Suppressor macrophage treated with lipopolysaccharide for 1 hour (primary cell): ENCODE measurements at places on chromosomes 1 and 21.
A peak's percentile ranks its signal among the peaks of the same experiment; 100 is the strongest.

- peak; percentile 27 for DNase-seq
Measured at GRCh38 chr1:1117469-1117831, 1.6 kb upstream of the C1orf159 start.

DNA sequence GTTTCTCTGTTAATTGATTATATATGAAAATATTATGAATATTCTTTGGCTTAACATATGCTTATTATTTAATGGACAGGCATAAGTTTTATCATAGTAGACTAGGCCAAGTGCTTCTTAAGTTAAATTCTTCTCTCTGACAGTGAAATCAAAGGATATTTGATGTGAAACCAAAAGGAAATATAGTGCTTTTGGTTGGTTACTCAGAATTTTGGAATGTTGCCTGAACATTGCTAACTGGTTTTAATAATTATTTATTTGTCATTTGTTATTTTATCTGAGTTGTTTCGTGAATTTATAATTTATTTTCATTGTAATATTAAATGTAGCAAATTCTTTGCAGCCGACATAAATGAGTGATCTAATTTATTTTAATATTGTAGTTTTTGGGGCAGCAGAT is 18.3 kb downstream of the HOOK1 start:
- no peak for DNase-seq

- DNase-seq, result peak; percentile 98
Measured at GRCh38 chr1:158149577-158150269, 31.0 kb upstream of the CD1D start.

- DNase-seq, result no peak
Measured at GRCh38 chr1:43585557-43585956, 54.9 kb downstream of the PTPRF start.

GRCh38 chr1:24673341-24673740 is 30.2 kb downstream of the SRRM1 start:
- no peak for DNase-seq

GRCh38 chr1:11500881-11501280 is 21.9 kb downstream of the DISP3 start:
- no peak for DNase-seq

DNA sequence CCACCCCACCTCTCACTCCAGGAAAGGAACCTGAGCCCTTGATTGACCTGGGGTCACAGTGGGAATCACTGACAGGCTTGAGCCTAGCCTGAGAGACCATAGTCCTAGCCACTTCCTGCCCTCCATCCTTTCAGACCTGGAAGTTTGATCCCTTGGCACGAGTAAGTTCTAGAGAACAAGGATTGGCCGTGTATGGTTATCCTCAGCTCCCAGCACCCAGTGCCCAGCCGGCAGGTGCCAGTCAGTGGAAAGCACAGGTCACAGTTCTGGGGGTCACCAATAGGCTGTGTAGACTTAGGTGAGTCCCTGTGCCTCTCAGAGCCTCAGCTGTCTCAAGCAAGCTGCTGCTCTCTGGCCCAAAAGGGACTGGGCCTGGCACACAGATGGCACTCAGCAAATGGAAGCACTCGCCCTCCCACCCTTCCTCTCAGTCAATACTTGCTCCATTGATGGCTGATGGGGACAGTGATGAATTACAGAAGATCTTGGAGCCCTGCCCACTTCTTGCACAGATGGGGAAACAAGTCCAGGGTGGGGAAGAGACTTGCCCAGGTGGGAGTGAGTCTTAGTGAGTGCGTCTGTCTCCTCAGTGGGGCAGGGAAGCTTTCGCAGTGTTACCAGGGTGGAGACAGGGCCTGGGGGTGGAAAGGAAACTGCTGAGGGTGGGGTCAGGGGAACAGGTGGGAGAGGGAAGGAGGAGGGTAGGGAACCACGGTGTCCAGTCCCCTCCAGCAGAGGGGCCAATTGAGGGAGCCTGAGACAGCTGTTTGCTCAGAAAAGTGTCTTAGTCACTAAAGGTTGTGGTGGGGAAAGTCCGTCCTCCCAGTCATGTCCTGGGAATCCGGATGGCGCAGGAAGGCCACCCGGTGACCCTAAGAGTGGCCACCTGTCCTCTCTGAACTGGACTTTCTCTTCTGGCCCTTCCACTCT is 2.6 kb upstream of the KCNQ4 start:
- DNase-seq, result no peak

- DNase-seq, result no peak
Measured at GRCh38 chr1:145901312-145902021, 8.4 kb downstream of the ITGA10 start.

DNA sequence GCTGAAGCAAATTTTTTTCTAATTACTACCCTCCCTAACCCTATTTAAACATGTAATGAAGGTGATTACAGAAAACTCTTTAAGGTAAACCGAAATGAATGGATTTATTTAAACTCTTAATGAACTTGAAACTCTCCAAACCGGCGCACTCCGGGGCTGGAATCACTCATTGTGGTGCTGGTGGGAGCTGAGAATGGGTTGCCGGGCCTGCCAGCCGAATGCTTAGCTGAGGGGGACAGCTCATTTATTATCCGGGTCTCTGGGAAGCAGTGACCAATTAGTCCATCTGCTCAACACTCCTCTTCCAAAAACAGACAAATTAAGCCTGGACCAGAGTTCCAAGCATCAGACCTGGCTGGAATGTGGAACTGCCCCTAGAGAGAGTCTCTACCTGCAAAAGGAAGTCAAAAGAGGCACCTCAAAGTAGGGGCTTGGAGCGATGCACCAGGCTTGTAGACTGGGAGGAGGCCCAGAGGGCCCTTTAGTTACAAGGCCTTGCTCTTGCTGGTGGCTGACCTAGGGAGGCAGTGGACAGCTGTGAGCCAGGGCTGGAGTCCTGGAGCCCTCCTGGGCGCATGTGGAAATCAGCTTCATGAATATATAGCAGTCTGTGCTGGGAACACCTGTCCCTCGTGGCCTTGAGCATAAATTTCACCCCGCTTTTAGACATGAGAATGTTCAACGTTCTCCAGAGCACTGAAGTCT is 320.7 kb downstream of the AJAP1 start:
- no peak for DNase-seq

DNA sequence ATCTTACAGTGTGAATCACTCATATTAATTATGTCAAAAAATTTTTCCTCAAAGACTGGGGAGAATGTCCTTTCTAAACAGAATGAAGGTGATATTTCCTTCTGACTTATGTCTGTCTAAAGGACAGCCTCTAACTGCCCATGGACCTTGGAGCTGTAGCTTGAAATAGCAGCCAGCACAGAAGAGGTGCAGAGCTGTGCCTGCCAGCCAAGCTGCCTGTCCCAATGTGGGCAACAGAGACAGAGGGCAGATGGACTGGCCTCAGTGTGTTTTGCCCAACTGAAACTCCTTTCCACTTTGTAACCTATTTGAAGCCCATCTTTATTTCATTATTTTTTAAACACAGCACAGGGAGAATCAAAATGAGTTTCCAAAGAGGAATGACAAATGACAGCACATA is 97.6 kb upstream of the DYNLT5 start:
- no peak for DNase-seq

DNA sequence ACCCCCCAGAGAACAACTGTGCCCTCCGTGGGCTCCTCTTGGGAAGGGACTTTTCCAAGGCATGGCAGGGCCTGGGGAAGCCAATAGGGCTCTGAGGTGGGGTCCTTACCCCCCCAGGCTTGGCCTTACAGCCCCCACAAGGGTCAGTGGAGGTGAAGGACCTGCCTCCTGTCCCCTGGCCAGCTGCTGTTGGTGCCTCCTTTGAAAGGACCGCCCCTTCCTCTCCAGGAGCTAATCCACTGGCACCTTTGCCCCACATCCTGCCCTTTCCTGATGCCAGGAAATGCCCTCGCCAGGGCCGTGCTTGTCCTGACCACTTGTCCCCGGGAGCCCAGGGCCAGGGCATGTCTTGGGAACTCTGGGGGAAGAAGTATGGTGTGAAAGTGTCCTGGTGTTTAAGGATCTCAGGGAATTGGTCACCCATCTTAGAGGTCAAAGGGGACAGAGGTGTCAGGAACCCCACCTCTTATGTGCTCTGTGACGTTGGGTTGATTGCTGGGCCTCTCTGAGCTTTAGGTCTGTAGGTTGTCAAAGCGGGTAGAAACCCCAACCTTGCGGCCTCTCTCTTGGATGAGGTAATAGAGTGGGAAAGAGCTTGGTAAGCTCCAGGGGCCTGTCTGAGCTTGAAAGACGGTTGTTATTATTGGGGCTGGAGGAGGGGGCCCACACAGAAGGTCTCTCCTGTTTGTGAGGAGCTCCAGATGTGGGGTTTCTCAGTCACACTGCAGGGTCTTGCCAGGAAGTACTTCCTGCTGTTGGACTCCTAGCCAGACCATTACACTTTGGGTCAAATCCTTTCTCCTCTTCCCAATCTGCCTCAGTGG is 2.8 kb downstream of the KCNQ4 start:
- DNase-seq, result no peak

DNA sequence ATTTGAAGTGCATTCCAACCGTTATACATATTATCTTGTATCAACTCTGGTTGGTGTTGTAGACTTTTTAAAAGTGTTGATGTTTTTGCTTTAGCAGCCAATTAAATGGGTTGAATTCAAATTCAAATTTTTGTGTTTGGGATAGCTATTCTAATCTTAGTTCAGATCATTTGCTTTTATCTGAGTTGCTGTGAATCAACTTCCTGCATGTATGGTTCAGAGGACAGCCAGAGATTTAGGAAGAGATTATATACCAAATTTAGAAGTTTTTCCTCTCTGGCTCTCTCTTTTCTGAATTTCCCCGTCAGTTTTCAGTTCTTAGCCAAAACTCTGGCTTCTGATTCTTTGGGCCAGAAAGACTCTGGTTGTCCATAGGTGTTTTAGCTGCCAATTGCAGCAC is 415.5 kb downstream of the NUF2 start:
- no peak for DNase-seq

GRCh38 chr1:216015116-216015515 is 408.1 kb downstream of the USH2A start:
- DNase-seq, result no peak

DNA sequence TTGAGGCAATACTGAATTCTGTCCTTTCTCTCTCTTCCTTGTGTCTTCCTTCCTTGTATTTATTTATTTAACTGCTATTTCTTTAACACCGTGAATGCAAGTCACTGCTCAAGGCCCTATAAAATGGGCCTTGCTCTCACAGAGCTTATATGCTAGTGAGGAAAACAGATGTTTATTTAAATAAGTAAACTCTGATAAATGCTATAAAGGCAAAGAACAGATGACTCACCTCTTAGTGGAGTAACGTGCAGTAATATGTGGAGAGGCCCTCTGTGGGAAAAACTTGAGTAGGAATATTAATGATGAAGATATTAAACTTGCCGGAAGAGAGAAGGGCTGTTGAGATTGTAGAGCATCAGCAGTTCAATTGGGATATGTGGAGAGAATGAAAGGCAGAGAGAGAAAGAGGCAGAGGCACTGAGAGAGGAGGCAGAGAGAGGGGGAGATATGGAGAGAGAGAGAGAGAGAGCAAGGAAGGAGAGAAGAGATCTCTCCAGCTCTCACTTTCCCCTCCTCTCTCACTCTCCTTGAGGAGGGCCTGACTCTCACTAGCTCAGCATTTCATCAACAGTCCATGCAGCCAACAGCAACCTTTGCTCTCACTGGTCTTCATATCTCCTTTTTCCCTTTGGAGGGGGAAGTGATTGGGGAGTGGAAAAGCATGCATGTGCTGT is 322.2 kb downstream of the LMX1A start:
- no peak for DNase-seq

DNA sequence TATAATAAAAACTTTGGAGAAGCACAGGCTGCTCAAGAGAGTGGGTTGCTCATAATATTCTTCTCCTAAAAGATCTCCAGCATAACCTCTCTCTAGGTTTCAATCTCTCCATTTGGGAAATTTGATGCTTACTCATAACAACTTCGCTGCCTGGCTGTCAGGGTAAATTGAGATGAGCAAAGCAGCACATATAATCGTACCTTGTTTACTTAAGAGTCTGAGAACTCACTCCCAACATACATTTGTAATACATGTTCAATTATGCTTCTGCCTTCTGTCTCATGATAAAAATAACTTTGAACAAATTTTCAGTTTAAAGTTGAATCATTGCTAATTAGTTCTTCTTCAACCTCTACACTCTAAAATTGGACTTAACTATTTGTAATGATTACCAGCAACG is 68.9 kb downstream of the DUSP10 start:
- no peak for DNase-seq

DNA sequence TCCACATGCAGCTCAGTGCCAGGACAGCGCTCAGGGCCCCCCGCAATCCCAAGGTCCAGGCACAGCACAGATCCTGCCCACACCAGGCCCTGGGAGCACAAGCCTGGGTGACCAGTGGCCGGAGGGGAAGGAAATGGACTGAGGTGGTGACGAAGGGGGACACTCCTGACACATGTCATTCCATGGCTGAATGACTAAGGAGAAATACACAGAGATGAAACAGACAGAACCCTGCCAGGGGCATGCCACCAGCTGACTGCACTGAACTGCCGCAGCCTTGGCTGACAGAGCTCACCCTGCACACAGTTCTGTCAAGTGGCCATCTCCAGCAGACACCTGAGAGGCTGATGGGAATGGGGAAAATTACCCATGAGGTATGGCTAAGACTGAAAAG is 56.1 kb downstream of the HSF2BP start:
- peak; percentile 92 for DNase-seq

DNA sequence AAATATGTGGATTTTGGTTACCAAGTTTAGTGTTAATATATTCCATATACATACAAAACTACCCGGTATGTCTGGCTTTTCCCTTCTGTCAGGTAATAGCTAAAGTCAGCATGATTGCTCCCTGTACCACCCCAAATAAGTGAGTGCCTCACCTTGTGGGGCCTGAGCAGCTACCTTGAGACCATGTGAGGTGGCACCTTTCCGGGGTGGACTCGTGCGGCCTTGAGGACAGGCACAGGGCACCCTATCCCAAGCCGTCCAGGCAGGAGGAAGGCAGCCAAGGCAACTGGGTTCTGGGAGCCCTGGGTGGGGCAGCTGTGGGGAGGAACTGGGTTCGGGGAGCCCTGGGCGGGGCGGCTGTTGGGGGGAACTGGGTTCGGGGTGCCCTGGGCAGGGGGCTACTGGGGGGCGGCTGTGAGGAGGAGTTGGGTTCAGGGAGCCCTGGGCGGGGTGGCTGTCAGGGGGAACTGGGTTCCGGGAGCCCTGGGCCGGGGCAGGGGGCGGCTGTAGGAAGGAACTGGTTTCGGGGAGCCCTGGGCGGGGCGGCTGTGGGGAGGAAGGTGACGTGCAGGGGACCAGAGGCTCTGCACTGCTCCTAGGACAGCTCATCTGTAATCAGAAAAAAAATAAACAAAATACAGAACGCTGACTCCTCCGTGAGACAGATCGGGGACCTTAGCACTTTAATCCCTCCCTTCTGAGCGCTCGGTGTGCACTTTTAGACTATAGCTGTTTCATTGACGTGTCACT is 63.3 kb downstream of the POFUT2 start:
- DNase-seq, result no peak

GRCh38 chr1:58881471-58881994 is 97.7 kb upstream of the JUN start:
- peak; percentile 48 for DNase-seq
